Daoy (cell line): ENCODE measurements at places on chromosomes 7 and 10.

- peak; percentile 11 for DNase-seq
These were observed 67.7 kb downstream of the GPAM start for GRCh38 chr10:112115781-112116385.

DNA sequence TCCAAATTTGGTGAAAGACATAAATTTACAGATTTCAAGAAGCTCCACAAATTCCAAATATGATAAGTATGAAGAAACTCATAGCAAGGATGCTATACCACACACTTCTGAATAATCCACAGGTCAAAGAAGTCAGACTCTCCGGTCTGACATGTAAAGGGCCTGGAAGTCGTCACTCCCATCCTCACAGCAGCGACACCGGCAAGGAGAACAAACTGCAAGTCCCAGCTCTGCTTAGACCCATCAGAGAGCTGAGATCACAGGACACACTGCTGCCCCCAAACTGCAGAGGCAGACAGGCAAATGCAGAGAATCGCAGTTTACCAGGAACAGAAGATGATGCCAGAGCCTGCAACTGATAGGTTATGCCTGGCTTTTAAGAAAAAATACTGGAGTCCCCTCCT is 62.0 kb downstream of the AMZ1 start:
- DNase-seq, result no peak

GRCh38 chr7:137682596-137682995 is 164.2 kb downstream of the DGKI start:
- peak; percentile 48 for DNase-seq

DNA sequence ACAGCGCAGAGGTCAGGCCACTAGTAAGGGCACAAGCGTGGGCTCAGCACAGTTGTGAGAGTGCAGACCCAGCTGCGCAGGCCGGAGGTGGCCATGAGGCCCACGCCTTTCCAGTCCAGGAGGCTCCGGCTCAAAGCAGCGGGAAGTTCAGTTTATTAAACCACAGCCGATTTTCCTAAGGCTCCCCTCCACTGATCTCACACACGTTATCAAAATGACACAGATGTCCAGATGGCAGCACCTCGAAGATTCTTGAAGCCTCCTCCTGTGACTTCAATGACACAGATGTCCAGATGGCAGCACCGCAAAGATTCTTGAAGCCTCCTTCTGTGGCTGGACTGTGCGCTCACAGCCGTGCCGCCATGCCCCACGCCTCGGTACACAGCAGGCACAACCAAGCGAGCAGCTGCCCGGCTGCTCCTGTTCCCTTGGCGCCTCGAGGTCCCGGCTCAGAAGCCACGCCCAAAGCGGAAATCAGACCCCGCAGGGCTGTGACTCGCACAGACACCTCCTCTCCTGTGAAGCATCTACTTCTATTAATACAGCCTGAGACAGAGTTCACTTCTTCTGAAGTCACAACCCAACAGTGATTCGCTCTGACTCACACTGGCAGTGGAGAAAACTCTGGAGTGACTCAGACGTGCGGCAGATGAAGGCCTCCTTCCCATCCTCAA is 122.7 kb downstream of the MAD1L1 start:
- DNase-seq, result peak; percentile 93

DNA sequence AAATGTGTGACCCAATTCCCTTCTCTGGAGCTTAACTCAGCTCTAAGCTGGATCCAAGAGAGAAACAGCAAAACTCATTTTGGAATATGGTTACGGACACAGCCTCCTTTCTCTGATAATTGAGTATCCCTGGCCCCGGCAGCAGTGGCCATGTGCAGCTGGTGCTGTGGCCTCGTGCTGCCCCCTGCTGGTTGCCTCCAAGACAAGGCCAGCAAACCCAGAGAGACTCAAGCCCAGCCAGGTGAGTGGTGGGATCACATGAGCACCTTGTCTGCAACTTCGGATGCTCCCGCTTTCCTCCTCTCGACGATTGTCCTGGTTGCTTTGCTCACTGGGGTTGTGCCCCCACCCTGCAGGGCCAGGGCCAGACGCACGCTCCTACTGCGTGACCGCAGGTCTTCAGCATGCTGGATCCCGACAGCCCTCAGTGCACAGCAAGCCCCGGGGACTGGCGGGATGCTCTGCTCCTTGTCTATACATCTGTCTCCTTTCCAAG is 19.4 kb downstream of the SFTPD start:
- peak; percentile 81 for DNase-seq

- peak; percentile 32 for DNase-seq
These were observed 33.2 kb upstream of the MKRN1 start for GRCh38 chr7:140512317-140513000.

DNA sequence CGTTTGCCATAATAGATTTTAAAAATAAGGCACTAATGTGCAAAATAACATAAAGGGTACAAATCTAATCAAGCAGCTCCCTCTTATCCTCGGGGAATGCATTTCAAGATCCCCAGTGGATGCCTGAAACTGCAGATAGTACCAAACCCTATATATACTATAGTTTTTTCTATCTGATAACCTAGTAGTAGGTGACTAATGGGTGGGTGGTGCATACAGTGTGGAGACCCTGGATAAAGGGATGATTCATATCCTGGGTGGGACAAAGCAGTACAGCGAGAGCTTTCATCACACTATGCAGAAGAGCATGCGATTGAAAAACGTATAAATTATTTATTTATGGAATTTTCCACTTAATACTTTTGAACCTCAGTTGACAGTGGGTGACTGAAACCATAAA is 464.5 kb downstream of the GRID1 start:
- DNase-seq, result no peak

DNA sequence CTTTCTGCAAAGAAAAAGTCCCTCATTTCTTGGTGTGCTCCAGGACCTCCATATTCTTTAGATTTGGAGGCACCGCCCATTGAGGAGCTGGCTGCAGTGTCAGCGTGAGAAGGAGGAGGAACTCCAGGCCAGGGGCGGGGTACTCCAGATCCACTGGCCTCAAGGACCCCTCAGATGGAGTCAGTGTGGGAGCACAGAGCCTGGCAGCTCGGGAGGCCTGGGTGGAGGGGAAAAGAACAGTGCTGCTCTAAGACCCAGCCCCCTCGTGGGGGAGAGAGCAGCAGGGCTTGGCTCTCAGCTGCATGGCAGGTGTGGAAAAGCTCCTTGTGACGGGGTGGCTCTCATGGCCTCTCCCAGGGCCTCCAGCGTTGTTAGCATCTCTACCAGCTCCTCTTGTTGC is 70.5 kb downstream of the ITGB1 start:
- no peak for DNase-seq

DNA sequence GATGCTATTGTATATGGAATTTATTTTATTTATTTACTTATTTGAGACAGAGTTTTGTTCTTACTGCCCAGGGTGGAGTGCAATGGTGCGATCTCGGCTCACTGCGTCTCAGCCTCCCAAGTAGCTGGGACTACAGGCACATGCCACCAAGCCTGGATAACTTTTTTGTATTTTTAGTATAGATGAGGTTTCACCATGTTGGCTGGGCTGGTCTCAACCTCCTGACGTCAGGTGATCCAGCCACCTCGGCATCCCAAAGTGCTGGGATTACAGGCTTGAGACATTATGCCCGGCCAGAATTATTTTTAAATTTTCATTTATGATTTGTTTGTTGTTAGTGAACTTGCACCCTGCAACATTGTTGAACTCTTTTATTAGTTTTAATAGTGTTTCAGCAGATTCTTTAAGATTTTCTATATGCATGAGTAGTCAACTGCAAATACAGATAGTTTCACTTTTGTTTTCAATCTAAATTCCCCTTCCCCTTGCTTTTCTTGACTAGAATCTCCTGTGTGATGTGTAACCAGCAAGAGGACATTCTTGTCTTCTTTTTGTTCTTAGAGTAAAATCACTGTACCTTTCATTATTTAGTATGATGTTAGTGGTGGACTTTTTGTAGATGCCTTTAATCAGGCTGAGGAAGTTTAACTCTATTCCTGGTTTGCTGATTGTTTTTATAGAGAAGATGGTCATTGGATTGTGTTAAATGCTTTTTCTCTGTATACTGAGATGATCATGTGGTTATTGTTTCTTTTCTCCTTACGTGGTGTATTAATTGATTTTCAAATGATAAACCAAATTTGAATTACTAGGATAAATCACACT is 27.8 kb downstream of the ZNF33A start:
- peak; percentile 3 for DNase-seq

GRCh38 chr7:74329225-74329624 is 40.0 kb downstream of the CLIP2 start:
- no peak for DNase-seq

GRCh38 chr10:5949009-5949759 is 28.2 kb downstream of the IL15RA start:
- DNase-seq, result peak; percentile 44

DNA sequence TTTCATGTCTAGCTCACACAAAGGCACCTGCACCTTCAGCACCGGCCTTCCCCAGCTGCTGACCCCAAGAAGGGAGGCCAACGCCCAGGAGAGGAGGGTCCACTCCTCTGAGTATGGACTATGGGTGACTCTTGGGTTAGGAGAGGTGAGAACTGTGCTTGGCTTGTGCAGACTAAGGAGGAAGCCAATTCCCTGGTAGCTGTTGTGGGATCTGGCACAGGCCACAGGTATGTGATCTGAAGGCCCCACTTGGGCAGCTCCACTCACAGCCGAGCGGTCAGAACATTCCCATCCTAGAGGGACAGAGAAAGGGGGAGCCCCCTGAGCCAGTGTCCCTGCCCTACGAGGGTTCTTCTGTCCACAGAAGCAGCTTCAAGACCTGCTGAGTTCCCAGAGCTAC is 52.8 kb upstream of the FIGNL1 start:
- no peak for DNase-seq

GRCh38 chr7:3089493-3089892 is 45.8 kb upstream of the CARD11 start:
- no peak for DNase-seq
